Brain pericyte (primary cell): ENCODE measurements at places on chromosomes 4 and X.

- no peak for DNase-seq
Observed at GRCh38 chrX:153400146-153401132, 711 bp downstream of the PNMA6E start.

DNA sequence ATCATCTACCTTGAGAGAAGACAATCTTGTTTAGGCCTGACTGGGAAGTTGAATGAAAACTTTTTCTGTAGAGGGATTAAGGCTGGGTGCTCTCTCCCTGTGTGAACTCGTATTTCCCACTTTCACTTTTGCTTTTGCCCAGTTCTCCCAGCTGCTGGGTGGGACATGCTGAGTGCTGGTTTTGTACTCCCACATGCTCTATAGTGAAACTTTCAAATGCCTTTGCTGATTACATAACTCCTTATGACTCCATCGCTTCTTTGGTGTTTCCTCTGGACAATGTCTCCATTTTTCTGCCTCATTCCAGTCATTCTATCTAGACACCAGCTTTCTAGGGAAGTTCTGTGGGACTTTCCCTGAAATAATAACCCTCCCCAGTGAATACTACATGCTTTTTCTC, 100.5 kb downstream of the CLNK start:
- DNase-seq = peak; percentile 44

DNA sequence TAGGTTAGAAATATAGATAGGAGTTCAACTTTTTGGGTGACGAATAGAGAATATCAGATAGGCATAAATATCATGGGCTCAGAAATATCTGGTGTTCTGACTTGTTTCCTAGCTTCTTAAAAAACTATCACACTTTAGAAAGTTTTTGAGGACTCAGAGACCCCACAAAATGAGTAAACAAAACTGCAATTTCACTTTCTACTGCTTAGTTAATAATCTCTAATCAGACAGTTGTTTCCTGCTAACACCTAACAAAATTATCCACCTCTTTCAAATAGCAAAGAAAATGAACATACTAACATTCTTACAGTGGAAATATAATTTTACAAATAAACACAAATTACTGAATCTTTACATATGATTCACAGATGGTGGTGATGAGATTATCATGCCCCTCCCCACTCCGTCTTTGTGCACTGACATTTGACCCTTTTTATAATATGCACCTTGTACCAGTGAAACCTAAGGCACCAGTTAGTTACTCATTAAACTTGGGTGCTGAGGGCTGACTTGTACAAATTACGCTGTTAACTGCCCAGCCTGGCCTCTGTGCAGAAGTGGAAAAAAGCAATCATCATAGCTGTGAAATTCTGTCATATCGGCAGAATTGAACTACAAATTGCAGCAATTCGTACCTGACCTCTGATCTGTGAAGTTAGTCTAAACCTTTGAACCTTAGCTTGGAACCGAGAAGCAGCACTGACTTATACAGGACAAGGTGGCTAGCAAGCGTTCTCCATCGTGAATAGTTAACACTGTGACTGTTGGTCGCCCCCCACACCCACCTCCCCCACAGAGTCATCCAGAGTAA, 138.7 kb downstream of the CHRNA9 start:
- no peak for DNase-seq

- DNase-seq = no peak
Observed at GRCh38 chr4:82043081-82043808, 330.5 kb downstream of the HNRNPD start.

- DNase-seq = no peak
Observed at GRCh38 chr4:185540487-185541120, 5.3 kb upstream of the PDLIM3 start.

DNA sequence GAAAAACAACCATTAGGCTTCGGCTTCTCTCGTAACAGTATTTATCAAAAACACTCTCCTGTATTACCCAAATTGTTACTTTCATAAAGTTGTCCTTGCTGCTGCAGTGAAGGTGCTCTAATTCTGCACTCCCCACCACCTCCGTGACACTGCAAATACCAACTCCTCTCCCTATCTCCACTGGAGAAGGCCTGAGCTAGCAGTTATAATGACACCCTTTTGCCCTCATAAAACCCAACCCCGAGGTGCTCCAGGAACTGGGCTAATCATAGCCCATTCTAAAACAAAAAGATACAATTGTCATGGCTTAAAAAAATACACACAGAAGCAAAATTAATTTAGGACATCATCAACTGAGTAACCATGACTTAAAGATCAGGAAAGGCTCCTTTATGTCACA, 59.2 kb downstream of the MAP7D2 start:
- DNase-seq = no peak

DNA sequence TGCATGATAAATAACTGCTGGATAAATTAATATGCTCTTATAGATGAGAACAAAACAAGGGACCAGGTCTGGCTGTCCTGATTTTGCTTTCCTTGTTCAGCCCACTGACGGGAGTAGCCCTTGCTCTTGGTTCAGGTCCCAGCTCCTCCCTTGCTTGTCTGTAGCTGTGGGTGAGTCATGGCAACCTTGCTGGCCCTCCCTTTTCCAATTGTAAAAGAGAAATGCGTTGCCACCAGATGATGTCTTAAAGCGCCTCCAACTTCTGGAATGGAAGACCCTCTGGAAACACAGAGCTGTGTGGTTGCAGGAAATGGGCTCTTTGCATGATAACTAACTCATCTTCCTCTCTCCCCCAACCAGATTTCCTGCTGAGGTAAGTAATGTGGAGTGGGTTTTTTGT, 171.4 kb downstream of the AASDH start:
- DNase-seq = no peak

DNA sequence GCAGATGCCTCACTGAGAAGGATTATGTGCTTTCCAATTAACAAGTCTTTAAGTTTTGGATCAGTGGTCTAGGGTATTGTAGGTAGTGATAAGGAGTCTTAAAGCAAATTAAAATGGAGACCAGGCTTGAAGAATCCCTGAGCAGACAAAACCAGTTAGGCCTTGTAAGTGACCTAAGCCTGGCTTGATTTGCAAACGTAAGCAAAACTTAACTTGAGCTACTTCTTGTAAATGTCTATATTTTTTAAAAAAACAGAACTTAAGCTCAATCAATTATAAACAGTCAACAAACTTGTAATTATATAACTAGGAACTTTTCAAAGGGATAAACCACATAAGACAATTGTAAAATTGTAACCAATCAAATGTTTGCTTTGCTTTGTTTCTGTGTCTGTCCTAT, 72.7 kb upstream of the NALF2 start:
- DNase-seq = no peak

DNA sequence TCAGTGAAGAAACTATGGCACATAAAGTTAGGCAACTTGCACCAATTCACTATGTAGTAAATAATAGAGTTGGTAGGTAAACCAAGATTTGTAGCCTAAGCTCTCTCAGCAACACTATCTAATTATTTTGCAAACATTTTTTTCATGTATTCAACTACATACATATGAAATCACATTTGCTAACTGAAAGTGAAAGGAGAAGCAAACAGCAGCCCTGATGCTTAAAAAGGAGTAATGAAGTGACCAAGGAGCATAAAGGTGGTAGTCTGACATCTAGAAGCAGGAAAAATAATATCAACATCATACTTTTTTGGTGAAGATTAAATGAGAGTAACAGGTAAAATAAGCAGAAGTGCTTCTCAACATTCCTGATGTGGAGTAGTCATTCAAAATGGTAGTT, 603.7 kb downstream of the GRXCR1 start:
- DNase-seq = no peak

- DNase-seq = no peak
Observed at GRCh38 chr4:152524427-152524826, 11.5 kb downstream of the FBXW7 start.

DNA sequence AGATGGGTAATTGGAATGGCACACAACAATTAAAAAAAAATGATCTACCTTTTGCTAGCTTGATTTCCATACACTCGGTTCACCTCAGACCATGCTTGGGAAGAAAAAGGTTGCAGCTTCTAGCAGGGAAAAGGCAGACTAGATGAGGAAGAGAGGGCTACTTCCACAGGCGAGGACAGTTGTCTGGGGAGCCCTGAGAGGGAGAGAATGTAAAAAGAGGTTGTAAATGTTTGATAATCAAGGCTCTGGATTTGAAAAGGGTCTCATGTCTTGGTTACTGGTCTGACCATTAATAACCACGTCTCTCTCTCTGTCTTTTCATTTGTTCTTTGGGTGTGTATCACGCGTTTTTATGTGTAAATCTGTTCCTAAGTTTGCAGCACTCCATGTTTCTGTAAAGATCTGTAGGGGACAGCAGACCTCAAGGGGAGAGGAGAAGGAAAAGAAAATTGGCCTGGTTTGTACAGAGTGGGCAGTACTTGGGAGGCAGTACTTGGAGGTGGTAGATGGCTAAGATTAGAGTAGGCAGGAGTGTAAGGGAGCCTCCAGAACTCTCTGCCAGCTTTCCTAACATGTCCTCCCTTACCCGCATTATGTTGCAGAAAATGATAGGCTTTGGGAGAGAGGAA, 750 bp downstream of the ARMCX5 start:
- DNase-seq = no peak

DNA sequence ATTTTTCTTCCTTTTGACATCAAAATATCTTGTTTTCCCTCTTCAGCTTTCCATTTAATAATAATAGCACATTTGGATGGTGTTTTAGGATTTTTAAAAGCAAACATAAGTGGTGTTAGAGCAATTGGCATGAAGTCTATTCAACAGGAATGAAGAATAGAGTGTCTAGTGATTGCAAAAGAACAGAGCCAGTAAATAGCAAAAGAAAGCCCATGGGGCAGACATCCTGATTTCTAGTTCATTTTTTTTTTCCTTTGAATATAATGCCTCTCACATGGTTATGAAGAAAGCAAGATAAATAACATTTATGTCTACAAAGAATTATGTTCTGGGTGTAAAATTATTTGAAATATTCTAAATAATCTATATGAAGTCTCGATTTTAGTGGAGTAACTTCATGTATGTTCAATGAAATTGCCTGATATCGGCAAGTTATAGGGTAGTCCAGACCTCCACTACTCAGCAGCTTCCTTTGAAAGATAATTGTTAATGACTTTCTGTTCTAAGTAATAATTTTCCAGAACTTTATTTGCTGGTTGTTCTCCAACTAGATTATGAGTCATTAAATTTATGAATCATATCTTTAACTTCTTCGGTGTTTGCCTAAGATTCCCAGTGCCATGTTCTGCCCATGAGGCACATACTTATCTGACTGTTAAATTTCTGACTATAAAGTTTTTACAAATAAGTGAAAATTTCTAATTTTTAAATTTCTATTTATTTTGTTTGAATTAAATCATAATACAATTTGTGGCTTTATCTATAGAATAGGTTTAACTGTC, 587.9 kb downstream of the TLL1 start:
- no peak for DNase-seq

DNA sequence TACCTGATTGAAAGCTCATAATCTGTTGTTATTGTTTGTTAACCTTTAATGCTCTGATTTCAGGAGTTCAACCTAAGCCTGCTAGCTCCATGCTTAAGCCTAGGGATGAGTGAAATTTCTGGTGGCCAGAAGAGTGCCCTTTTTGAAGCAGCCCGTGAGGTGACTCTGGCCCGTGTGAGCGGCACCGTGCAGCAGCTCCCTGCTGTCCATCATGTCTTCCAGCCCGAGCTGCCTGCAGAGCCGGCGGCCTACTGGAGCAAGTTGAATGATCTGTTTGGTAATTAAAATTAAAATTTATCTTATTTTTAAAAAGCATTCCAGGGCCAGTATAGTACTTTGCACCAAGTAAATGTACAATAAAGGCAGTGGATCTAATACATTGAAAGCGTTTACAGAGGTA, 37.1 kb upstream of the MSANTD1 start:
- no peak for DNase-seq

GRCh38 chr4:40492691-40493090, 137.0 kb downstream of the RBM47 start:
- DNase-seq = no peak

GRCh38 chr4:108370291-108371141, 201.8 kb upstream of the LEF1 start:
- DNase-seq = no peak

- no peak for DNase-seq
Observed at GRCh38 chr4:23888421-23889319, 1.2 kb downstream of the PPARGC1A start.

DNA sequence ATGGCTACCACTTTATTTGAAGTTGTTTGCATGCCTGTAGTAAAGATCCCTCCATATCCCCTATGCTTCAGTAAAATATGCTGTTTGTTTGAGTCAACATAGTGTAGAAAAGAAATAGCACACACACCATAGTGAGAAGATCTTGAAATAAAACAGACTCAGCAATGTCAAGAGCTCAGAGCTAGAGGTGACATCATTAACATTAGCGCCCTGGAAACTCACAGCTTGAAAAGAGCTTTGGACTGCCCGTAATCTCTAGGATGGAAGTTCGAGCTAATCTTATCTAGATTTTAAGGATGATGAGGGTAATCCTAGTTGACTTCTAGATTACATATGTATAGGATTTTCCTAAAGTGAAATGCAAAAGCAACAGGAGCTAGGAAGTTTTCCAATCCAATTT, 275.6 kb downstream of the SMARCA1 start:
- no peak for DNase-seq
